ENCODE measurements at places on chromosomes 2 and 18.

DNA sequence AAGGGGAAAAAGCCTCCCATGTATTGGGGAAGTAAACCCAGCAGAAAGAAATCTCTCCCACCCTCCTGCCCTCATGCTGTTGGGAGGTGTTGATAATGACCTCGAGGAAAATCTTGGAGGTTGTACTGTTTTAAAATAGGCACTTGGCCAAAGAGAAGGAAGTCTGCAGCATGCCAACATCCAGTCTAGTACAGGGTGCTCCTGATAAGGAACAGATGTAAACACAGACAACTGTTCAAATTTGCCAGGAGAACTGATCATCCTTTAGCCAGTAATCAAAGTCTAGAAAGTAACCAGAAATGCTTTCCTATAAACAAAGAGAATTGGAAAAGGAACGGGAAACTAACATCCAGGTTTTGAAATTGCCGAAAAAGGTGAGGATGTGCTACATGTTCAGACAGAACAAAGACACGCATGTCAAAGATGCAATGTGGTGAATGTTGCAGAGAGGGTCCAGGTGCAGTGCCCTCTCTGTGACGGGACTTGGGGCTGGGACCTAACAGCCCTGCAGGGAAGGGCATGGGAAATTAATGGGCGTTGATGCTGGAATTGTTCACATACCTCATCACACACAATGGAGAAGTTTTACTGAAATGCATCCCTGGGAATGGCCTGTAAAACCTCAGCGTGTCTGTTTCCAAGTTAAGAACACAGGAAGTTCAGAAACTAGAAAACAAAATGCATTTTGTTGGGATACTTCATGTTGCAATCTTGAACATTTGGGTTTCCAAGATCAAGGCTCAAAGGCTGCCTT is 125.7 kb upstream of the RND3 start:
- no peak for DNase-seq

GRCh38 chr2:224925061-224925809 is 117.0 kb downstream of the DOCK10 start:
- no peak for DNase-seq

GRCh38 chr2:59083075-59083828 is 842.1 kb upstream of the FANCL start:
- no peak for DNase-seq

GRCh38 chr2:45699032-45699658 is 47.7 kb downstream of the PRKCE start:
- DNase-seq, result peak; percentile 23

- DNase-seq, result no peak
Observed at GRCh38 chr2:96085541-96086355, 30.6 kb downstream of the ADRA2B start.

All from stimulated activated CD8-positive, alpha-beta memory T cell treated with anti-CD3 and anti-CD28 coated beads, Interleukin-2, amount 100 ng/mL, for 48 hours (primary cell).